LoVo (cell line): ENCODE measurements at places on chromosomes 3 and 15.

- DNase-seq: no peak
Observed at GRCh38 chr3:46481636-46482035, 16.1 kb upstream of the RTP3 start.

GRCh38 chr15:94665676-94666441 is 434.5 kb downstream of the MCTP2 start:
- DNase-seq: no peak

DNA sequence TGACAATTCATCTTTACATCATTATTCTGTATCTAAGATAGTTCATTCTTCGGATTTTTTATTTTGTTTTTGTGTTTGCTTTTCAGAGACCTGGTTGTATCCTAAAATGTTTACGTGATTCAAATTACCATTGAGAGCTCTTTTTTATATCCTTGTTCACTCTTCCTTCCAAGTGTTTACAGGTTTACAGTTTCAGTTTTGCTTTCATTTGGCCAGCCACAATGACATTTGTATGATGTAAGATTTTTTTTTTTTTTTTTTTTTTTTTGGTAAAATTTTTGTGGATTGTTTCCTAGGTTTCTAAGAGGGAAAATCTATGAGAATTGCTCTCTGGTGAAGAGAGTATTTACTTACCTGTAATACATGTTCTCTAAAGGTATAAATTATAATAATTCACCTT is 55.0 kb downstream of the SETD5 start:
- DNase-seq: no peak

DNA sequence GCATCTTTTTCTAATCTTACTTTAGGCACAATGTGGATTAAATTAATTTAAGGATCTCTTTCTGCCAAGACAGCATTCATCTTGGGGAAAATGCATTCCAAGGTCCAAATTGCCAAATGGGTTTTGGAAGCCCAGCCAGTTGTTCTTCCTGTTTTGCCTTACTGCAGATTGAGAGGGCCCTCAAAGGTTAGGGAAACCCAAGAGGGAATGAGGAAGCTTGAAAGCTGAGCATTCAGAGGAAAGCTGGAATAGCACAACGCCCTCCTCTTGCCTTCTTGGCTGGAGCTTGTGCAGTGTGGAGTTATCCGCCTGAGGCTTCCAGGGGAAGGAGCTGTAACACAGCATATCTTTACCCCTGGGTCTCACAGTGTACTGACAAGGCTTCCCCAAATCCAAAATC is 18.2 kb upstream of the SACM1L start:
- no peak for DNase-seq

DNA sequence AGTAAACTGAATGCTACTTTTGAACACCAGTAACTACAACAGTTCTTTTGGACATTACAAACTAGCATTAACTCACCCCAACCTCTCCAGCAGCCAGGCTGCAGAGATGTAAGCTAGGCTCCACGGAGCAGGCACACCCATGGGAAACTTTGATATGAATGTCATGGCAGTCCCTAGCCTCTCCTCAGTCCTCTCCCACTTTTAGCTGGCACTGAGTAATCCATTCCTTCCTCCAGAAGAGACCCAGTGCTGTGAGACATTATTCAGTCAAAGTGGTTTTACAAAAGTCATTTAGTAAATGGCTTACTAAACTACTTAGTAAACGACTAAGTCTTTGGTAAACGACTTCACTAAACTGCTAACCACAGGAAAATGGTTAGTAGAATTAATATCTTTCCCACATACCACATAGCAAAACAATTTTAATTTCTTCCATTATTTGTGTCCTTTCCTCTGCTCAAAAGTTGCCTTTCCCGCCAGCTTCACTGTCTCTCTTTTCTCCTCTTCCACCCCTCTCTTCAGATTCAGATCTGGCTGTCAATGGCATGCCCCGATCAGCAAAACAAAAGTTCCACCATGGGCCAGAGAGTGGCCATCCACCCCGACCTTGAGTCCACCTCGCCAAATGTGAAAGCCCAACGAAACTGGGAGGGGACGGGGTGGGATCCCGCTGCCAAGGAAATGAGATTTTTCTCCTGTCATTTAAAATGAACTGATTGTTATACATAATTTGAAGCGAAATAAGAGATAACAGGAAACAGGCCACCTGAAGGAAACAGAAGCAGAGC is 67.5 kb upstream of the TJP1 start:
- no peak for DNase-seq

GRCh38 chr3:129277829-129278271 is 820 bp upstream of the HMCES start:
- DNase-seq: no peak

GRCh38 chr3:159237226-159237625 is 435.4 kb downstream of the MFSD1 start:
- no peak for DNase-seq

DNA sequence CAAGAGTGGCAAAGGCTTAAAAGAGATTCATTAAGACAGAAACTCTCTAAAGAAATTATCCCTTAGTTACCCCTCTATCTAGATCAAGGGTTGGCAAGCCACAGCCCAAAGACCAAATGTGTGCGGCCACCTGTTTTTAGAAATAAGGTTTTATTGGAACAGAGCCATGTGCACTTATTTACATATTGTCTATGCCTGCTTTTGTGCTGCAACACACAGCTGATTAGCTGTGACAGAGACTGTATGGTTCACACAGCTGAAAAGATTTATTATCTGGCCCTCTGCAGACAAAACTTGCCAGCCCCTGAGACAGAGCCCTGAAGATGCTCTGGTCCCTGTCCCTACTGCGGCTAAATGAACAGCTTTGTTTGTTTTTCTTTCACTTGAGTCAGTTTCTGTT is 88.1 kb downstream of the ADAMTS9 start:
- DNase-seq: no peak

DNA sequence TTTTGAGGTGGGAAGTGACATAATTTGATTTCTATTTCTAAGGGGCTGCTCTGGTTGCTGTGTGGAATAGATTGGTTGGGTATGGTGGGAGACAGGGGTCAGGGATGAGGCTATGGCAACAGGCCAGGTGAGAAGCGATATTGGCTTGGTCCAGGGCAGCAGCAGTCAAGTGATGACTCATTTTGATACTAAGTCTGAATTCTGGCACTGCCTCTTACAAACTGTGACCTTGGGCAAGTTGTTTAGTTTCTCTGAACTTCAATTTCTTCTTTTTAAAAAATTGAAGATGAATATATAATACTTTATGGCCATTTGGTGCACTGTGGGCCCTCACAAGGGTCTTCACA is 40.4 kb upstream of the CLSTN2 start:
- no peak for DNase-seq

DNA sequence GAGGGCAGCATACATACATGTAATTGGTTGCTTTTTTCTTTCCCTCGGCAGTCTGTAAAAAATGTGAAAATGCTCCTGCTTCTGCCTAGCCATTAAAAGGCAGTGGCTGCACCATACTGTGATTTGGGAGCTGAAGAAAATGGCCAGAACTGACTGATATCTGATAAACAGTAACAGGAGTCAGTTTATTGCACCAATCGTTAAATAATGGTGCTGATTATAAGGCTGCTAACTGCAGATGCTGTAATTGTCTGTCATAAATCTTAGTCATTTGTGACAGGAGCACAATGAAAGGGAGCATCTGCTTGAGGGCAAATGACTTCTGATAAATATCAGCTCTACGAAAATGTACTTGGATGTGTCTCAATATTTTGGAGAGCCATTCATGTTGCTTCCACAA is 263.1 kb upstream of the DNAJC19 start:
- DNase-seq: no peak

DNA sequence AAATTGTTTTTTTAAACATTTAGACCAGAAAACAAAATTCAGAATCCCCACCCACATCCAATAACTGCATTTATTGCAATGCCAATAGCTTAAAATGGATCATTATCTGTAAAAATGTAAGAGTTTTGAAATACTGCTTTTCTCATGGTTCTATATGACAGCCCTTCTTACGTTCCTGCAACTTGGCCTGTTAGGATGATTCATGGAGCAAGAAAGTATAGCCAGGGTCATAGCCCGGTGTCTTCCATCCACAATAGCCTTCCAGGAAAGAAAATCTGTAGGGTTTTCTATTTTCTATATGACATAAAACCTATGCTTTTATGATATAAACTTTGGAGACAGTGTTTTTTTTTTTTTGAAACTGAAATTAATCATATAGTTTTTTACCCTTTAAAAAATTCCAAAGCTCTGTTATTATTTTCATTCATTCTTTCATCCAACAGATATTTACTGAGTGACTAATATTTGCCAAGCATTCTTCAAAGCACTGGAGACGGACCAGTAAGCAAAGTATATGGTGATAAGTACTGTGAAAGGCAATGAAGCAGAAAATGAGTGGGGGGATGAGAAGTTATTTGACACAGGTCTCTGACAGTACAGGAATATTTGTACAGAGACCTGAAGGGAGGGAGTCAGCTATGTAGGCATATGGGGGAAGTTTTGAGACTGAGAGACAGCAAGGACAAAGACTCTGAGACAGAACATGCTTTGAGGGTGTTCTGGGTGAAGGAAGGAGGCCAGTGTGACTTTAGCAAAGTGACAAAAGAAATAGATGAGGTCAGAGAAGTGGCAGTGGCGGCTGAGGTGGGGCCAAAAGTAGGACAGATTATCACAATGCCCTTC is 29.0 kb upstream of the SLC2A2 start:
- DNase-seq: peak; percentile 2

- no peak for DNase-seq
Observed at GRCh38 chr3:148631124-148631903, 66.4 kb upstream of the AGTR1 start.

DNA sequence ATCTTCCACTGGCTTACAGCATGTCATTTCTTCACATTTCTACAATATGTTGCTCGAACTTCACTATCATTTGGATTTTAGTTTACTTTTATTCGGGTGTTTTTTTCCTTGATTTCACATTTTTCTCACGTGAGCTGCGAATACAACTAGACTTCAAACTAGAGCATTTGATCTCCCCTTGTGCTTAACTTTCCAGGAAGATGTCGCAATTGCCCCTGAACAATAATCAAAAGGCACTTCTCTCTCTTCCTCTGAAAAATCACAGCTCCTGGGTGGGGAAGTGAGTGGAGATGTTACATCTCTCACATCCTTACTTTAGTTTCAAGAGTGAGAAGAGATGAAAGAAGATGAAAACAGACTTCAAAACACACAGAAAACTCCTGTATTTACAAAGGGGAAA is 587.9 kb downstream of the TBL1XR1 start:
- DNase-seq: no peak

DNA sequence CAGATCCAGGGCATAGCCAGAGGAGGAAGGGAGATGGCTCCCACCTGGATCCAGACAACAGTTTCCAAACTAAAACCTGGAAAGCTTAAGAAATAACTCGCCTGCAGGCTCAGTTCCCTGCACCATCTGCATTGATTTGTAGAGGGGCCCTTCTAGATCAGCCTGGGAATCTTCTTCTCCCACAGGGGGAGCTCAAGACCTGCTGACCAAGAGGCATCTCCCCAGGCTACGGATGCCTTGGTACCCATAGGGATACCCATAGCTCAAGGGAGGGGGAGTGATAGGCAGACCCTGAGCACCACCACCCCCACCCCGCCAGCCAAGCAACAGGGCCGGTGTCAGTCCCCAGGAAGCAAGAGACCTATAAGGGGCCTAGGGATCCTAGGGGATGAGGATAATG is 28.0 kb upstream of the DCLK3 start:
- DNase-seq: peak; percentile 15

DNA sequence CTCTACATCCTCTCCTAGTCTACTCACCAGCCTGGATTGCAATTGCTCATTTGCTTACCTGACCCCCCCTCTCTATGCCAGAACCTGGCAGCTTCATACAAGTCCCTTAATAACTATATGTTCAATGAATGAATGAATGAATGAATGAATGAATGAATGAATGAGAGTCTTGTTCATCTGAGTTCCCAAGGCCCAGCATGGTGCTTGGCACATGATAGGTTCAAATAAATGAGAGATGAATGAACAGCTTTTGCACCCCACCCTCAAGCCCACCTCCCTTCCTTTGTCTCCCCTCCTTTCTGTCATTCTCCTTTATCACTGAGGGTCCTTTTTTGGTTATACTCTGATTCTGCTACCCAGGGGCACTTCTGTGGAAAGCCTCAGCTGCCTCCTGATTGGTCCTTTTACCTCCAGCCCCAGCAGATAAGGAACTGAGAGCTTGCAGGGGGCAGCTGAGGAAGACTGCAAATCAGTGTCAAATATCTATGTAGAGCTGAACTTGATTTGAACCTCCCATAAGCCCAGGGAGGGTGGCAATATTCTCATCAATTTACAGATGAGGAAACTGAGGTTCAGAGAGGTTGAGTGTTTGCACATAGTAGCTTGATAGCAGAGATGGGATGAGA is 54.1 kb upstream of the CHRNB4 start:
- DNase-seq: no peak

DNA sequence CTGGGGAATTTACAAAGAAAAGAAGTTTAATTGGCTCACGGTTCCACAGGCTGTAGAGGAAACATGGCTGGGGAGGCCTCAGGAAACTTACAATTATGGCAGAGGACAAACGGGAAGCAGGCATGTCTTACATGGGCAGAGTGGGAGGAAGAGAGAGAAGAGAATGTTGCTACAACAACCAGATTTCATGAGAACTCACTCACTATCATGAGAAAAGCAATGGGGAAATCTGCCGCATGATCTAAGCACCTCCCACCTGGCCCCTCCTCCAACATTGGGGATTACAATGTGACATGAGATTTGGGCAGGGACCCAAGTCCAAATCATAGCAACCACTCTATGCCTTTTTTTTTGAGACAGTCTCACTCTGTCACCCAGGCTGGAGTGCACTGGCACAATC is 28.8 kb downstream of the PCNP start:
- no peak for DNase-seq

DNA sequence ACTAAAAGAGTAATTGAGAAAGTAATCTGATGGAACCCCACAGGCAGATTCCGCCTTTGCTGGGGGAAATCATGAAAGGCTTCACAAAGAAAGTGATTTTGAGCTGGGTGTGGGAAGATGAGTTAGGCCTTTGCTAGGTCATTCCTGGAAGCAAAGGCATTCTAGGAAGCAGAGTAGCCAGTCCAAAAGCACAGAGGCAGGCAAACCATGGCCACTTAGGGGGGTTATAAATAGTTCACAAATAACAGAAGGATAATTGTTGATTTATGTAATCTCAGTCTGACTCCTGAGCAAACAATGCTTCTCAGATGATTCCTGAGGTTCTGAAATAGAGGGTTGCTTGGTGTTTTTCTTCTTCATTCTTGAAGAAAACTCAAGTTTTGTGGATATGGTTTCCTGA is 576.3 kb downstream of the NTRK3 start:
- no peak for DNase-seq

GRCh38 chr3:73503781-73504180 is 121.0 kb downstream of the PDZRN3 start:
- no peak for DNase-seq

DNA sequence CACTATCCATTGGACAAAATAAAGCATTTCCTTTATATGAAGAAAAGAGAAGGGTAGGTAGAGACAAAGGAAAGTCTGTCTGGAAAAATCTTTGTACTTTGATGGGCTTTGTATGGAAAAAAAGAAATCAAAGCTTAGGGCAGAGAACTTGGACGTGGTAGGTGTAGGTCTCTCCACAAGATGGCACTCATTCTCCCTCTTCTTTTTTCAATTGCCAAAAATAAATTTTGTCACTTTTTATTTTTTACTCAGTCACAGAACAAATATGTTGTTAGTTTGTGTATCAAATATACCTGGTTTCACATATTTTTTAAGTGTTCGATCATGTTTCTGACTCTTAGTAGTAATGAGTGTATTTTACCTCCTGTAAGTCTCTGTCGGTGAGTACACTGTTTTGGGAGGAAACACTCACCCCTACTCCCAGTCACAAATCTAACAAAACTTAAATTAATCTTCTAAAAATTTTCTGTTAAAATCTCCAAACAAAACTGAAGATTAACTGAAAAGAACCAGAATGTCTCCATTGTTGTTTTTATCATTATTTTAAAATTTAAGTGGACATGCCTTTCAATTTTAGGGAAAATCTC is 415.8 kb upstream of the GOLIM4 start:
- DNase-seq: no peak
